HepG2 (cell line): ENCODE measurements at places on chromosomes 12 and 14. TPM values are rescaled to one million over a fixed set of nuclear protein-coding genes. Genes with fewer than 3 reads are reported as not detected.

ANGEL1 gene
- 9.0 and 14.3 TPM in 2 replicates for total RNA-seq

- peaks cover 7% of the 10 kb centered on the region; the same call in 1 of the 2 replicates for H3K27me3 ChIP-seq
- no peak overlapping the region for H3K27ac ChIP-seq
- no peak for DNase-seq
- H3K36me3 ChIP-seq = no peaks in the 10 kb centered on the region
Observed at GRCh38 chr14:22849212-22849819, 12.9 kb downstream of the MMP14 start.

- no peaks in the 10 kb centered on the region for H3K4me1 ChIP-seq
- DNase-seq = no peak
- H3K36me3 ChIP-seq = no peaks in the 10 kb centered on the region
Observed at GRCh38 chr12:43675048-43675904, 83.3 kb downstream of the PUS7L start.

DNA sequence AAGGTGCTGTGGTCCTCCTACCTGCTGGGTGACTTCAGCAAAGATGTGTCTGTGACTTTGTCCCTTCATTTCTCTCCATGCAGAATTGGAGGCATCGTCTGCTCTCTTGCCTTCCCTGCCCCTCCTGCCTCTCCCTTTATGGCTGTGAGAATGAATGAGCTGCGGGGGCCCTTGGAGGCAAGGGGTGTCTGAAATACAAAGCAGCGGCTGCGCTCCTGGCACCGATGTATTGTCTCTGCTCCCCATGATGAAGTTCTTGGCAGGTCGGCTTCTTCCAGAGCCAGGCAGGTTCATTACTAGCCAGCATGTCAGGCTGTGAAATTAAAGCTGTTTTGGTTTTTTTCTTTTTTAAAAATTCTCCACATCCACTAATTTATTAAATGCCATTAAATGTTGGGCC, 194.5 kb downstream of the TSPAN9 start:
- H3K36me3 ChIP-seq = no peaks in the 10 kb centered on the region; the same call in 2 of the 3 replicates
- H3K4me3 ChIP-seq = no peak overlapping the region
- no peaks in the 10 kb centered on the region for H3K4me1 ChIP-seq
- no peak overlapping the region for H3K27ac ChIP-seq

LRRC10 gene
- total RNA-seq = not detected in 2 replicates

MANSC4 gene
- not detected in 2 replicates for total RNA-seq

BCL11B gene
- total RNA-seq = not detected in 2 replicates

- no peak for DNase-seq
- H3K27ac ChIP-seq = no peak overlapping the region
- no peaks in the 10 kb centered on the region for H3K36me3 ChIP-seq
Observed at GRCh38 chr14:71538288-71538687, 393.9 kb upstream of the RGS6 start.

DNA sequence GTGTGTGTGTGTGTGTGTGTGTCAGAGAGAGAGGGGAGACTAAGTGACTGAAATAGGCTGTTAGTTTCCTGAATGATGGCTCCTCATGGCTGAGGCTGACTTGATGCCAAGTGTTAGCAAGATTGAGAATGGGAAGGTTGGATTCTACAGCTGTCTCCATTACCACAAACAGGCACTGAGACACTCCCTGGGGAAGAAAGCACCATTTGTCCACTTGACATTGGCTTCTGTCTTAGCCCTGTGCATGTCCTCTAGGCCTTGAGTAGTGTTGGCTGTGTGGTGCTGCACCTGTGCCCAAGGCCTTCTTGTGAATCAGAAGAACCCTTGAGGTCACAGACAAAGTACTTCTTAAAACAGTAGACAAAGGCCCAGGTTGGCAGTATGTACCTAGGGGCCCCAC, 15.6 kb downstream of the ERG28 start:
- H3K36me3 ChIP-seq = peaks cover 2% of the 10 kb centered on the region; the same call in 1 of the 2 replicates
- no peak overlapping the region for H3K27ac ChIP-seq
- H3K4me1 ChIP-seq = peaks cover 71% of the 10 kb centered on the region

DLGAP5 gene
- 55.8 and 80.1 TPM in 2 replicates for total RNA-seq

DNA sequence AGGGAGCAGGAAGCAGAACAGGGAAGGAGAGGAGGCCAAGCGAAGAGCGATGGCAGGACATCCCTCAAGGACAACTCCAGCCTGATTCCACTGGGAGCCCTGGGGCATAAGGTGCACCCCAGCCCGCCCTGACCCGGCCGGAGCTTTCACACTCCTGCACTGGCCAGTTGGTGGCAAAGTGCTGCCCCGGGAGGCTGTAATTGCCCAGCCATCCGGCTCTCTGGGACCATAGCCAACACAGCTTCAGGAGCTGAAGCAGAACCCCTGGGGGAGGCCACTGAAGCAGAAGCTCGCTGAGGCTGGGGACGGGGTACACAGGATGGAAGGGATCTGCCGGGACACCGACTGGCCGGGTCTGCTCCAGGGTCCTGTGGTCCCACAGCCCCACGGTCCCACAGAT, 41.9 kb upstream of the BEGAIN start:
- H3K4me1 ChIP-seq = no peaks in the 10 kb centered on the region
- H3K4me3 ChIP-seq = no peak overlapping the region
- peaks cover 8% of the 10 kb centered on the region for H3K27me3 ChIP-seq
- H3K27ac ChIP-seq = no peak overlapping the region

RFX4 gene
- not detected in 2 replicates for total RNA-seq

ADAMTS20 gene
- not detected in 2 replicates for total RNA-seq

DNA sequence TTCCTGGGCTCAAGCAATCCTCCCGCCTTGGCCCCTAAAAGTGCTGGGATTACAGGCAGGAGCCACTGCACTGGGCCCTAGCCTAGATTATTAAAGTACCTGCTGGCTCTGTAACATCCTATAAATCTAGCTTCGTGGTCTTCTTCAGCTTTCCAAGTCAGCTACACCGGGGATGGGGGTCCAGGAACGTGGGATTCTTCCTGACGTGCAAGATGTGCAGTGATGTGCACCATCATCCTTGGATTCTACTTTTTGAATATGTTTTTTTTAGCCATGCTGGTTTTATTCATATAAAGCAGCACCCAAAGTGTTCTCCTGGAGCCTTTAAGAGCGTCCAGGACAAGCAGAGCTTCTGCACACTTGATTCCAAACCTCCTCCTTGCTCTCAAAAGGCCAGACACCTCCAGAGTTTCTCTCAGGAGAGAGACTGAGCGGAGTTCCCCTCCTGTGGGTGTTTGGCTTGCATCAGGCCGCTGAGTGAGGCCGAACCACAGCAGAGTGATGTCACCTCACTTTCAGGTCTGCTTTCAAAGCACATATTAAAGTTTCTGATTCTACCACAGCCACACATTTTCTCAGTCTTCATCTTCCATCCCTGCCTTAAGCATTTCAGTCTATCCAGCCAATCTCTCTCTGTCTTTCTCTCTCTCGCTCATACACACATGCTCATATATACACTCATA, 33.4 kb downstream of the VCPKMT start:
- DNase-seq = no peak
- no peak overlapping the region for H3K27ac ChIP-seq
- H3K36me3 ChIP-seq = no peaks in the 10 kb centered on the region
- 0 out of 2 replicates have a peak, but pooled peaks cover 1% of the 10 kb centered on the region for H3K27me3 ChIP-seq

GRCh38 chr12:112029301-112029700, 16.1 kb downstream of the ERP29 start:
- no peak overlapping the region for H3K27ac ChIP-seq
- no peaks in the 10 kb centered on the region for H3K4me1 ChIP-seq
- H3K27me3 ChIP-seq = no peaks in the 10 kb centered on the region
- no peak overlapping the region for H3K4me3 ChIP-seq
- H3K36me3 ChIP-seq = peaks cover 21% of the 10 kb centered on the region

DNA sequence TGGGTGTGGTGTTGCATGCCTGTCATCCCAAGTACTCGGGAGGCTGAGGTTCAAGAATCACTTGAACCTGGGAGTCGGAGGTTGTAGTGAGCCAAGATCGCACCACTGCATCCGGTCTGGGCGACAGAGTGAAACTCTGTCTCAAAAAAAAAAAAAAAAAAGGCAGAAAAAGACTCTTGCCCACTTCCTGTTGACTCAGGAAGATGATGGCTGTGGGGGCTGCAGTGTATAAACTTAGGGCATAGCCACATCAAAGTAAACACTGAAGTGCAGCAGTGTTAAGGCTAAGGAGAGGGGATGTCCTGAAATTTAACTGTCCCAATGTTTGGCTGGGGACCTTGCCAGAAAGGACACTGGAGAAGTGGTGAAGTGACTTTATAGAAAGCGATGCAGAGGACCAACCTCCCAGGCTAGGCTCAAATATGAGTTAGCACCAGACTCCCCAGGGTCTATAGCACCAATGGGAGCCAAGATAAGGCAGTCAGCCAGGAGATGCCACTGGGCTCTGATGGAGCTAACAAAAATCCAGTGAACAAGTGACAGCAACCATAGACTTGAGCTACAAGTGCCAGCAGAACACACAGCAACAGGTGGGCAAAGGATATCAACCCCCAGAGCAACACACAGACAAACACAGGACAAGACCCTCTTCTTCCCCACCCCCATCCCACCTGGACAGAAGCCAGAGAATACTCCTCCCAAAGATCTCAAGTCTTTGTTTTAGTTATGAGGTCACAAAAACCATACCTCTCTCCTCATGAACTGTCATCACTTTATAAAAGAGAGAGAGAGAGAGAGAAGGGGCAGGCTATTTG, 28.0 kb downstream of the NELL2 start:
- no peaks in the 10 kb centered on the region for H3K36me3 ChIP-seq
- no peaks in the 10 kb centered on the region for H3K27me3 ChIP-seq
- no peak for DNase-seq
- H3K4me1 ChIP-seq = no peaks in the 10 kb centered on the region
- H3K27ac ChIP-seq = no peak overlapping the region

ORMDL2 gene
- total RNA-seq = 14.8 and 28.6 TPM in 2 replicates

- peaks cover 26% of the 10 kb centered on the region for H3K4me1 ChIP-seq
- peaks cover 19% of the 10 kb centered on the region for H3K36me3 ChIP-seq
- peak overlapping the region; percentile 64 for H3K4me3 ChIP-seq
- H3K27me3 ChIP-seq = no peaks in the 10 kb centered on the region
- H3K27ac ChIP-seq = no peak overlapping the region
Observed at GRCh38 chr14:23056145-23056955, 970 bp downstream of the CDH24 start.

DNA sequence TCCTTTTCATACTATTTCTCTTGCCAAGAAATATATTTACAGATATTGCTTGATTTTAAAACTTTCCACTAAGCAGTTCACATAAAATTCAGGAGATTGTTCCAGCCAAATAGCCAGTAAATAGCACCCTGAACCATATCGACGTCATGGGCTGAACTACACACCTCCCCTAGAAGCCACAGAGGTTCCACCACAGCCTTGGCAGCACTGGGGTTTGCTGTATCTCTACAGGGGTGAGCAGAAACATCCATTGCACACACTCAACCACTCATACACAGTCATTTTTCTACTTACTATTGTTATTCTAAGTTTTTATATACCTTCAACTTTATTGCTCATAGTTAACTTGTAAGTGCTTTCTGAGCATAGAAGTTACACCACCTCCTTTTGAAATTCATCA, 8.1 kb upstream of the EIF2S3B start:
- no peaks in the 10 kb centered on the region for H3K4me1 ChIP-seq
- no peak overlapping the region for H3K27ac ChIP-seq
- H3K27me3 ChIP-seq = no peaks in the 10 kb centered on the region
- no peak overlapping the region for H3K4me3 ChIP-seq
- DNase-seq = no peak

ZNF384 gene
- 23.6 and 24.1 TPM in 2 replicates for total RNA-seq

- no peaks in the 10 kb centered on the region for H3K4me1 ChIP-seq
- H3K27ac ChIP-seq = no peak overlapping the region
- no peaks in the 10 kb centered on the region for H3K36me3 ChIP-seq
Observed at GRCh38 chr12:76266797-76267196, 81.4 kb downstream of the BBS10 start.

MYL6 gene
- 1,192 and 1,778 TPM in 2 replicates for total RNA-seq

DNA sequence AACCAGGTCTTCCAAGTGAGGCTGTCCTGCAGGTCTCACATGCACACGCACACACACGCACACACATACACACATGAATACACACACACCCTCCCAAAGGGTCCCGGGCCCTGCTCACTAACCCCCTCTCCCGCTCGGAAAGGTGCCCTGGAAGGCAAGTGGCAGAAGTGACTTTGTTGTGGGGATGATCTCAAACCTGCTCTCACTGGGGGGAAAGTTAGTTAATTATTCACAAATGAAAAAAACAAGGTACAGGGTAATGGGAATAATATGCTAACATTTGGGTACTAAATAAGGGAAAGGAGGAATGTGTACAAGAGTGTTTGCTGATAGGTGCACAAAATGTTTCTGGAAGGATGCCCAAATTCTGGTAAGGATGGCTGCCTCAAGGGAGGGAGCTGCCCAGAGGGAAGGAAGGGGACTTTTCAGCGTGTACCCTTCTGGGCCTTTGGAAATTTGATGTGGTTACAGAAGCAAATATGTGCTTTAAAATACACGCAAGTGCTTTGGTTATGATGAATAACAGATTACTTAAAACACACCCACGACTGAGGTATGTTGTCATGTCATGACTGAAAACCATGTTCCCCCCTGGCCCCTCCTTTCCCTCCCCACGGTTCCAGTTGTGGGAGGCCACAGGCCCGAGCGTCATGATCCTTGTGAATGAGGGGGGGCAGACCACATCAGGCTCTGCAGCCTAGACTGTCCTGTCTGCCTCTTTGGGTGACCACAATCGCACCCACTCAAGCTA, 43.3 kb upstream of the PLEKHG6 start:
- no peak overlapping the region for H3K4me3 ChIP-seq
- no peaks in the 10 kb centered on the region for H3K36me3 ChIP-seq
- H3K4me1 ChIP-seq = peaks cover 39% of the 10 kb centered on the region

DNA sequence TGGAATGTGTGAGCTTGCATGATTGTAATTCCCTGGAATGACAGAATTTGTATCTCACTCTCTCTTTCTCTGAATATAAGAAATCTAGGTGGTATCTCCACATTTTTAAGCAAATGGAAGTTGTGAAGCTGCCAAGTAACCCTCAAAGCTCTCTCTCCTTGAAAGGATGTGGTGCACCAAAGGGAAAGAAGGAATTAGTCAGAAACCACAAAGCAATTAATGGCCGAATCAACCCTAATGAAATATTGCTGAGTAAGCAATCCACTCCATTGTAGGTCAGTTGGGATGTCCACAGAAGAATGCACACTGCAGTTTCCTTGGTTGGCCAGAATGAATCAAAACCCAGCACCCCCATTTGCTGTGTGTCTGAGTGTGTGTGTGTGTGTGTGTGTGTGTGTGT, 153.5 kb downstream of the KCNA5 start:
- H3K36me3 ChIP-seq = no peaks in the 10 kb centered on the region
- H3K4me1 ChIP-seq = no peaks in the 10 kb centered on the region
- no peak overlapping the region for H3K4me3 ChIP-seq
- H3K27ac ChIP-seq = no peak overlapping the region
- DNase-seq = no peak
- peaks cover 3% of the 10 kb centered on the region; the same call in 1 of the 3 replicates for H3K27me3 ChIP-seq

GPX2 gene
- 674 and 839 TPM in 2 replicates for total RNA-seq
